Heart right ventricle (tissue), 16 donors: ENCODE measurements at places on chromosomes 11 and 22. TPM values are rescaled to one million over a fixed set of nuclear protein-coding genes. Genes with fewer than 3 reads are reported as not detected.

DNA sequence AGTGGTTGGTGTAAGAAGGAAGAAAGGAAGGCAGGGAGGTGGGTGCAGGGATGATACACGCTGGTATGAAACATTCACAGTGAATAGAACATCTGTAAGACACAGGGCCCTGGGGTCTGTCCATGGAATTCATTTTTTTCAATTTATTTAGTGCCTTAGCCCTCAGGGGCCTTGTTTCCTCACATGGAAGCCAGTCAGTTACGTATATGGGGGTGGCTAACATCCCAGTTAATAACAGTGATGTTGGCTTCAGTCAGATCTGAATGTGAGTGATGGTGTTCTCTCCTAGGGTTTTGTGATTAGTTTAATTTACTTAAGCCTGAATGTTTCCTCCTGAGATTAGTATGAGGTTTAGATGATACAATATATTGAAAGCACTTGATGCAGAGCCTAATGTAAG lies 577.1 kb downstream of the NTM start:
- no peak for DNase-seq

DNA sequence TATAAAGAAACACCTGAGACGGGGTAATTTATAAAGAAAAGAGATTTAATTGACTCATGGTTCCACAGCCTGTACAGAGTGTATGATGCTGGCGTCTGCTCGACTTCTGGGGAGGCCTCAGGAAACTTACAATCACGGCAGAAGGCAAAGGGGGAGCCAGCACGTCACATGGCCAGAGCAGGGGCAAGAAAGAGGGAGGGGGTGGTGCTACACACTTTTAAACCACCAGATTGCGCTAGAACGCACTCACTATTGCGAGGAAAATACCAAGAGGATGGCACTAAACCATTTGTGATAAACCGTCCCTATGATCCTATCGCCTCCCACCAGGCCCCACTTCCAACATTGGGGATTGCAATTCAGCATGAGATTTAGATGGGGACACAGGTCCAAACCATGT lies 79.7 kb upstream of the CARD18 start:
- no peak for DNase-seq

- DNase-seq, result no peak
Observed at GRCh38 chr11:77089004-77089545, 13.6 kb upstream of the OMP start.

DNA sequence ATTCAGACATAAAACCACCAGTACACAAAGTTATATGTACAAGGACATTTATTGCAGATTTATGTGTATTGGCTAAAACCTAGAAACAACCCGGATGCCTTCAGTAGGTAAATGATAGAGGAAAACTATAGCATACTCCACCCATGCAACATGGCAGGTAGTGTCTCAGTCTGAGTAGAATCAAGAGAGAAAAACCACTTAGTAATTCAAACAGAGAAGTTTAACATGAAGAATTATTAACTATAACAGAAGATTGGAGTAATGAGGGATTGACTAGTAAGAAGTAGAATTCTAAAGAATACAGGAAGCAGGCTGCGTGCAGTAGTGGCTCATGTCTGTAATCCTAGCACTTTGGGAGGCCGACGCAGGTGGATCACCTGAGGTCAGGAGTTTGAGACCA lies 16.2 kb upstream of the SPTY2D1 start:
- DNase-seq, result no peak

GRCh38 chr11:101718402-101718801 lies 134.6 kb upstream of the TRPC6 start:
- DNase-seq, result no peak

DNA sequence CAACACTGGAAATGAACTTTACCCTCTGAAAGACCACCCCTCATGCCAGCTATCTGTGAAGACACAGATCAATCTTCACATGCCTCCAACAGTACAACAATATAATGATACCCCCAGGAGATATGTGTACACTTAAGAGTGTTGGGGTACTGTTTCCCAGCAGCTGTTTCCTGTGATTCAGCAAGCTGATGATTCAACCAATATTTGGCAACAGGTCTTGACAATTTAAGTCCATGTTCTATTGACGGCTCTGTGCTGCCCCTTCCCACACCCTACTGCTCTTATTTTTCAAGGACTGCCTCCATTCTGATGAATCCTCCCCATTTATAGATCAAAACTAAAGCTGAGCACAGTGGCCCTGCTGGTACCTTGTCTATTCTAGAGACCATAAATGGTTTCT lies 6.6 kb downstream of the SNX19 start:
- DNase-seq, result no peak

GRCh38 chr22:48603621-48604320 lies 1223.9 kb downstream of the BRD1 start:
- no peak for DNase-seq

- DNase-seq, result no peak
Observed at GRCh38 chr11:67491276-67492068, 8.6 kb downstream of the AIP start.

DNA sequence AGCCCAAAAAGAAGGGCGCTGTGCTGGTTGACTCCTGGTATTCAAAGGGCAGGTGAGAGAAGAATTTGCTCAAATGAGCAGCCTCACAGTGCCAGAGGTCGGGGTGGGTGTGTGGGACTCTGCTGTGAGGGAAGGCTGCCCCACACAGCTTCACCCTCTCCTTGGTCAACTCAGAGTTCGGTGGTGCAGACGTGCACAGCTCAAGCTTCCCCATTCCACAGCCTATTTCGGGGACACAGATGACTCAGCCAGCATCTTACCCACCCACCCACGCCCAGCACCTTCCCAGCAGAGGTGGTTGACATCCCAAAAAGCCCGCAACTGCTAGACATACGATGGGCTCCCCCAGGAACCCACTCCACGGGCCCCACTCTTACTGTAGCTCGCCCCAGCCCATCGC lies 46.5 kb upstream of the CCND1 start:
- no peak for DNase-seq

GRCh38 chr11:12834166-12834565 lies 159.9 kb downstream of the TEAD1 start:
- DNase-seq, result no peak

MMP12 gene
- polyA plus RNA-seq, result not detected

ESRRA gene
- polyA plus RNA-seq, result 180 TPM

ANO9 gene
- polyA plus RNA-seq, result 0.13 TPM
